ENCODE measurements at places on chromosomes 2 and 18.
A peak's percentile ranks its signal among the peaks of the same experiment; 100 is the strongest.

GRCh38 chr2:216799873-216800431 is 59.9 kb downstream of the TNP1 start:
- peak; percentile 17 for DNase-seq

GRCh38 chr2:196442211-196442610 is 197.3 kb upstream of the CCDC150 start:
- DNase-seq, result no peak

DNA sequence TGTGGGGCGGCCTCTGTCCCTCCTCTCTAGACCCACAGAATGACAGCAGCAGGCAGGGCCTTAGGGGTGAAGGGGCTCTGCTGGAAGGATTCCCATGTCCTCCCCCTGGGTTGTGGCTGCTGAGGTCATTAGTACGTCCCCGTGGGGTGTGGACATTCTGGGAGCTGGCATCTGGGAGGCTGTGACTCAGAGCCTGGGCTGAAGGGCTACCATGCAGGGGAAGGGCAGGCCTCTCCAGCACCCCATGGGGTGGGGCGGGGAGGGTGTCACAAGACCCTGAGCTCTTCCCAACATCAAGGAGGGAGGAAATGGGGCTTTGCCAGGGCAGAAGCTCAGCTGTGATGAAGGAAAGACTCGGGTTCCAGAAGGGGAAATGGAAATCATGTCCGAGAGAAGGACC is 105.8 kb upstream of the SMAD2 start:
- DNase-seq, result no peak

GRCh38 chr2:197286805-197287595 is 23.6 kb downstream of the ANKRD44 start:
- peak; percentile 65 for DNase-seq

DNA sequence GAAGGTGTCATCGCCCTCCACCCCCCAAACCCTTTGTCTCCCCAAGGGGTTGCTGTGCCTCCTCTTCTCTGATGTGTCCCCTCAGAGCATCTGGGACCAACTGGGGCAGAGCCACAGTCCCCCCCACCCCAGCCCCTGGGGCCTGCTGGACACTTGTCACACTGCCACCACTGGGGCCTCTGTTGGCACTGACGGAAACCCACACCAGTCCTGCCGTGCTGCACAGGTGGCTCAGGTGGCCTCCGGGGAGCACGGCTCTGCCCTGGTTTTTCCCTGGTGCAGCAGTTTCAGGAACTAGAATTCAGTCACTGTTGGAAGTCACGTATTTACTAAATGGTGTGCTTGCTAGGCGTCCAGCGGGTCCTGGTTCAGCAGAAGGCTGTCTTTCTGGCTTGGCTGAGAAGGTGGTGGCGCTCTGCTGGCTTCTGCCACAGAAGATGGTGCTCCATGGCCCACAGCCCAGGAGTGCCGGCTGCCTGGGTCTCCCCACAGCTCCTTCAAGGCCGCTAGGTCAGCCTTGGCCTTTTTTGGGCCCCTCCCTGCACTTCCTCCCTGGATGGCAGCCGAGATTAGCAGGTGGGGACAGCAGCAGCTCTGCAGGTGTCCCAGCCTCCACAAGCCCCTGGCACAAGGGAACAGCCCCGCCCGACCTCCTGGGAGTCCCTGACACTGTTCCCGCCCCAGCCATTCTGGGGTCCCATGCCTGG is 18.6 kb upstream of the KLHL30 start:
- no peak for DNase-seq

- DNase-seq, result no peak
Observed at GRCh38 chr2:189933911-189934399, 128.6 kb downstream of the MSTN start.

Data from transverse colon (tissue), 4 donors.